NCI-H1105 treated with DMSO at 0.1 percent for 48 hours (cell line): ENCODE measurements at places on chromosomes 5 and 9.

- DNase-seq = no peak
Observed at GRCh38 chr9:137224830-137225694, at the start of gene CYSRT1. Gene CYSRT1, plus strand, starts transcription at chr9:137225174. Its CDS starts 448 bp downstream, at chr9:137225622.

DNA sequence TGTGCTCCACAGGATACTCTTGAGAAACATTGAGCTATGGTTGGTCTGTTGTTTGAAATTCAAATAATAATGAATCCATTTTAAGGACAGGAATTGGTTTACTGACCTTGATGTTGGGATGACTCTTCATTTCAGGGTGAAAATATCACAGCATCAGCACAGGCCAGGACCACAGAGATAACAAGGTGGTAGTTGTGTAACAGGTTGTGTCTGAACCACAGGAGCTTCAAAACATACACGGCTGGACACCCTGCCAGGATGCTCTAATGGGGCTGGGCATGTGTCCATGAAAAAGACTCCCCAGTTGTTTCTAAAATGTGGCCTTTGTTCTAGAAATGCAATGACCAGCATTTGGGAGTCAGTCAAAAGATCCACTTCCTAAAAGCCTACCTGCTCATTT, 69.8 kb downstream of the ACO1 start:
- no peak for DNase-seq

DNA sequence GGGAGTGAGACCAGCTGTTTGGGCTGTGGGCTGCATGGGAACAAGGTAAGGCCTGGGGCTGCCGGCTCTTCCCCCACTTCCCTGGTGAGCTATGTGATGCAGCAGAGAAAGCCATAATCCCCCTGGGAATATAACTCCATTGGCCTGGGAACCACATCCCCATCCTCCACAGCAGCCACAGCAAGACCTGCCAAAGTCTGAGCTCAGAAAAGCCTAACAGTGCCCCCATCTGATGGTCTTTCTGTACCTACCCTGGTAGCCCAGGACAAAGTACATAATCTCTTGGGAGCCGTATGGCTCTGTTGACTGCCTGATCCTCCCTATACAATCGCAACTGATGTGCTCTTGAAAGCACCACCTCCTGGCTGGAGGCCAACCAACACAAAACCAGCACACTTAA, 432.6 kb downstream of the CDH18 start:
- no peak for DNase-seq

- DNase-seq = no peak
Observed at GRCh38 chr9:74960561-74960960, 7.8 kb upstream of the C9orf40 start.

- DNase-seq = peak; percentile 42
Observed at GRCh38 chr9:15142878-15143534, 164.0 kb downstream of the TTC39B start.

DNA sequence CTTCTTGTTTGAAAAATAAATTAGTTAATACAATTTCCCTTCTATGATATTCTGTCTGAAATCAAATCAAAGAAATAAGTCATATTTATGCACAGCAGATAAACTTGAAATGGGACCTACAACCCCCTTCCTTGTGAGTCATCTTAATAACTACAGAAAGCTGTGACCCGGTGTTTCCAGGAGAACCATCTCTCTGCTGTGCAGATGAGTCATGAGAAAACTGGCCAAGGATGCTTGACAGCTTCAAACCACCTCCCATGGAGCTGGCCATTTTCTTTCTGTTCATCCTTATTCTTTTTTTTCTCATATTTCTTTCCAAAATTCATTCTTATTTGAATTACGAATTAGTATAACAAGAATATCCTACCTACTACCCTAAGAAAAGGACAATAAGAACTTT, 43.4 kb upstream of the NR4A3 start:
- no peak for DNase-seq

DNA sequence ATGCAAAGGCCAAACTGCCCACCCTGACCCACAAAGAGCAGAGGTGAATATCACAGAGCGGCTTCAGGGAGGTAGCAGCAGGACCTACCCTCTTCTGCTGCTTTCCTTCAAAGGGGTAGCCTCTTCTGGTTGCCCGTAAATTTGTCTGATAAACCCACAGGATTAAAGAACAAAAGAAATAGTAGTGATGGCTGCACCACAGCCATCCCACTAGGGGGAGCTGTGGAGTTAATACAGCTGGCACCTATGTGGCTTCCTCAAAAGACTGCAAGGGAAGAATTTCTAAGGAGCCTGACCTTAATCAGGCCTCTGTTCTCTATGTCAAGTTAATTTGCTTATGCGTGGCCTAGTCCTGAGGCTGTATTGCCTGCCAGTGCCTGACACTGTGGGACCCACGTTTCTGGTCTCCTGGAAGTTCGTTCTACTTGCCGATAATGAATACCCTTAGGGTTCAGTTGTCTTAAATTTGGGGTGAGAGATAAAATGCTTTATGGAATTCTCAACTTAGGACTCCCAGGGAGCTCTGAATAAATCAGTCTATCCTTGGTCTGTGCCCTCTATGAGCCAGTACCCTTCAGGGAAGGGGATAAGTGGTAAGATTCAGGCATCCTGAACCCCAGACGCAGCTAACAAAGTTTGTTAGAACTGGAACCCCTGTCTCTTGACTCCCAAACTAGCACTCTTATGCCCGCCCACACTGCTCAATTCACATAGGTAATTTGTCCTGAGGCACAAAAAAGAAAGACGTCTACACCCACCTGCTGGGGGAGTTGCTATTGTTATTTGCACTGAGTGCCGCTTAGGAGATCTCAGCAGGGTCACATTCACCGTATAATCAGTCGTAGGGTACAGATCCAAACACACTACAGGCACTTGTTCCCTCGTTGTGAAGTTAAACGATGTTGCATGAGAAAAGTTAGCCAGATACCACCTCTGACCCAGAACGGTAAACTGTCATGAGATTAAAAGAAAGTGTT, 77.1 kb downstream of the SUSD1 start:
- DNase-seq = peak; percentile 63

DNA sequence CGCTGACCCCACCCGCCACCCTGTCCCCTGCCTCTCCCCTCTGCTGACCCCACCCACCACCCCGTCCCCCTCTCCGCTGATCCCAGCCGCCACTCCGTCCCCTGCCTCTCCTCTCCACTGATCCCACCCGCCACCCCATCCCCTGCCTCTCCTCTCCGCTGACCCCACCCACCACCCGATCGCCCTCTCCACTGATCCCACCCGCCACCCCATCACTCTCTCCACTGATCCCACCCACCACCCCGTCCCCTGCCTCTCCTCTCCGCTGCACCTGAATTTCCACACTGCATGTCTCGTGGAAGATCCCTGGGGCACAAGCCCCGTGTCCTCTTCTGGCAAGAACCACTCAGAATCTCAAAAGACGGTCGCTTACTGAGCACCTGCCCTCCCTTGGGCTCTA, 53.4 kb upstream of the OLFM1 start:
- no peak for DNase-seq

- no peak for DNase-seq
Observed at GRCh38 chr9:133116346-133117231, 4.5 kb downstream of the RALGDS start.

DNA sequence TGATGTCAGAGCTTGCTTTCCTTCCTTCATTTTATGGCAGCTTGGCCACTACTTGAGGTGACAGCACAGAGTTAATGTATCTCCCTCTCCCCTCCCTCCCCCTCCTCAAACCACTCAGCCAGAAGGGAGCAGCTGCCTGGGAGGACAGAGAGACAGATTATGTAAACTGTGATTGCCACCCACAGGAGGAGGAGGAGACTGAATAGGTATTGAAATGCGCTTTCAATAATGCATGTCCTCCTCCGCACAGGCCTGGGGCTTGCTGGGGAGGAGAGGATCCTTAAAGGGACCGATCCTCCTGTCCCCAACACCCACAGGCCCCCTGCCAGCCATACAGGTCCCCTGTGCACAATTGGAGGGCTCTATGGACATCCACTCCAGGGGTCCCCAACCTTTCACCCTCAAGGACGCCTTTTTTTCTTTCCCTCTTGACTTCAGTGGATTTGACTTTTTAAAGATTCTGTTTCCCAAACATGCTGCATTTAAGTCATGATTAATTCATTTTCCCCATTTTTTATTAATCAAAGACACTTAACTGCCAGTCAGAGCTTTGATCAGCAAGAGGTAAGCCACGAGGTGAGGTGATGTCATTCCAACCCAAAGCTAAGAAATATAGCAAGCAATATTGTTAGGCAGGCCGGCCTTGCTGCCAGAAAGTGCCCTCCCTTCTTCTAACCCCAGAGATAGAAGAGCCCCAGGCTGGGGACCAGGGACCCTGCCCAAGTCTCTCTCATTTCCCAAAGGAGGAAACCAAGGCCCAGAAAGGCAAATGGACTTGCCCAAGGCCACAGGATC, 47.5 kb upstream of the CPLX2 start:
- DNase-seq = peak; percentile 1

DNA sequence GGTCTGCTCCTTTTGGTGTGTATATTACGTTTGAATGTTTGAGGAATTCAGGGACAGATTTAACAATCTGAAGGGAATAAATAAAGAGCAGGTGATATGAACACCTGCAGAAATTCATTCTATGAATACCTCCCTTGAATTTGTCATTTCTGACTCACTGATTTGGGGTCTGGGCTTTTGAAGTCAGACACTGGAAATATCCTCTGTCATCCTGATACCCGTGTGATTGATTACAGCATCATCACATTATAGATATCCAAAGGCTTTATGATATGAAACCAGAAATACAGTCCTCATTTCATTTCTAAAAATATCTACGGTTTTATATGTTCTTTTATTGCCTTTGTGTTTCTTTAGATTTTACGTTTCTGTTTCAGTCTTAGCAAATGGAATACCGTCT, 68.5 kb downstream of the TMEM232 start:
- DNase-seq = no peak

- DNase-seq = no peak
Observed at GRCh38 chr5:74623748-74624408, 16.6 kb downstream of the ENC1 start.

DNA sequence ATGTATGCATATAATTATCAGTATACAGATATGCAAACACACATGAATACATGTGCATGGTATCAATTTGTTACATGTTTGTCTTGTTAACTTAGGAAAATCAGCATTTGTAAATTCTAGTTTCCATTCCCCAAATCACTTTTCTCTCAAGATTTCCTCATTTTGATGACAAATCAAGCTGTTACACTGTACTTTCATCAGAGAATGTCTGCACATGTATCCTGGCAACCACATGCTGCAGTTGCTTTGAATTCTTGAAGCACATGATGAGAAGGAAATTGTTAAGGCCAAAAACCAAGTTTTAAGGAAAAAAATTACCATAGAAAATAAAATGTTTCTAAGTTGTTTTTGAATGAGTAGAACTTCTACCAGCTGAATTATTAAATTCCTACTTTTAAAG, 1834.5 kb downstream of the EFNA5 start:
- no peak for DNase-seq

GRCh38 chr5:150484964-150485692, 22.8 kb upstream of the NDST1 start:
- no peak for DNase-seq

GRCh38 chr9:128753627-128754026, 18.1 kb downstream of the ZER1 start:
- no peak for DNase-seq

DNA sequence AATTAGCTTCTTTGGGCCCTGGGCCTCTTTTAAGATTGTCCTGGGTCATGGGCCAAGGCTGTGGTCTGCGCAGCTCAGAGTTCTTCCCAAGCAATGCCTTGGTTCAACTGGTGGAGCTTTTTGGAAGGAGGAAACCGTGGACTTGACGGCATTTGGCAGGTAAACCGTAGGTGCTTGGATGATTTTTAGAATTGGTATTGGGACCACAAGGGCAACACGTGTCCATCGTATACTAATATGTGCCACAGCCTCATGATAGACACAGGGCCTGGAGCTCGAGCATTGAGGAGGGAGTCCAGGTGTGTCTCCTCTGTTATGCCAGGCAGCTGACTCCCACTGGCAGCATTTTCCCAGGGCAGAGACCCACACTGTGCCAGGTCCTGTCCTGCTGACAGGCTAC, 120.9 kb upstream of the PITX1 start:
- DNase-seq = no peak

GRCh38 chr5:134568761-134569695, 43.6 kb downstream of the JADE2 start:
- no peak for DNase-seq

GRCh38 chr5:148826739-148827070, 294 bp downstream of the ADRB2 start:
- no peak for DNase-seq

DNA sequence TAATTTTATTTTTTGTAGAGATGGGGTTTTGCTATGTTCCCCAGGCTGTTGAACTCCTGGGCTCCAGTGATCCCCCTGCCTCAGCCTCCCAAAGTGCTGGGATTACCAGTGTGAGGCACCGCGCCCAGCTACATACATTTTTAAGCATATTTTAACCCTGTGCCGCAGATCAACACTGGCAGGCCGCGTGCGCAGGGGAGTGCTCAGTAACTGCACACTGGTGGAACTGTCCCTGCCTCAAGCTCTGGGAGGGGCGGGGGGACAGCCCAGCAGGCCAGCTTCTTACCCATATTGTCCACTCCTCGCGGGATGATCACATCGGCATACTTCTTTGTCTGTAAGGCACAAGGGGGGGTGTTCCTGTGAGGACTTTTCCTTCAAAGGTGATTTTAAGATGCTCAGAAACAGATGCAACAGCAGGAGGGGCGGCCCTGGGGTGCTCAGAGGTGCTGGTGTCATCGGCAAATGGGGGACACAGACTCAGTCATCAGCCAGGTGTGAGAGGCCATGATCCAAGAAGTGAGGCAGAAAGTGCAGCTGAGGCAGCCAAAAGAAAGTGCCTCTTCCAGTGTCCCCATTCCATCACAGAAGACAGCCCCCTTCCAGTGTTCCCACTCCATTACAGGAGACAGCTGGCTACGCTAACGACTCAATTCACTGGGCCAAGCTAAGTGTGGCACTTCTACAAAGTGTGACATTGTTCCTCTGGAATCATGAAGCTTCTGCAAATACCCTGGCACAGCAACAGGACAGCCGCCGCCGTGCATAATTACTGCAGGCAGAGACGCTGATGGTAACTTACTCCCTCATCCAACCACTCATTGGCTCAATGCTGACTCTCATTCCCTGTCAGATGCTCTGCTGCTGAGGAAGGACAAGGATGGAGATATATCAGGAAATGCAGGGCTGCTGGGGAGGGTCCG, 5.2 kb downstream of the UCK1 start:
- DNase-seq = no peak

- no peak for DNase-seq
Observed at GRCh38 chr9:35537913-35538312, 48.0 kb downstream of the RUSC2 start.

DNA sequence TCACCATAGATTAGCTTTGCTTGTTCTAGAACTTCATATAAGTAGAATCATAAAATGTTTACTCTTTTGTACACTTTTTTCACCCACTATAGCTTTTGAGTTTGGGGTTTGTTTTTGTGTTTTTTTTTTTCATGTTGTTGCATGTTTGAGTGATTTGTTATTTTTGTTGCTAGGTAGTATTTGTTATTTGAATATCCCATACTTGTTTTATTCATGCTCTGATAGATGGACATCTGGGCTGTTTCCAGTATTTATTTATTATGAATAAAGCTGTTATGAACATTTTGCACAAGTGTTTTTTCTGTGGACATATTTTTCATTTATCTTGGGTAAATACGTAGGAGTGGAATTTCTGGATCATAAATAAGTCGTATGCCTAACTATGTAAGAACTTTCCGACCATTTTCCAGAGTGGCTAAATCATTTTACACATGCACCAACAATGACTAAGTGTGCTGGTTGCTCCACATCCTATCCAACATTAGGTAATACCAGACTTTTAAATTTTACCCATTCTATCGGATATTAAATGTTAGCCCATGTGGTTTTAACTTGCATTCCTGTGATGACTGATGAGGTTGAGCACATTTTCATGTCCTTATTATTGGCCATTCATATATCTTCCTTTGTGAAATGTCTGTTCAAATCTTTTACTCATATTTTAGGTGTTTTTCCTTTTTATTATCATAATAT, 69.1 kb upstream of the NR4A3 start:
- DNase-seq = no peak
